ENCODE measurements at places on chromosomes 1 and 21.

DNA sequence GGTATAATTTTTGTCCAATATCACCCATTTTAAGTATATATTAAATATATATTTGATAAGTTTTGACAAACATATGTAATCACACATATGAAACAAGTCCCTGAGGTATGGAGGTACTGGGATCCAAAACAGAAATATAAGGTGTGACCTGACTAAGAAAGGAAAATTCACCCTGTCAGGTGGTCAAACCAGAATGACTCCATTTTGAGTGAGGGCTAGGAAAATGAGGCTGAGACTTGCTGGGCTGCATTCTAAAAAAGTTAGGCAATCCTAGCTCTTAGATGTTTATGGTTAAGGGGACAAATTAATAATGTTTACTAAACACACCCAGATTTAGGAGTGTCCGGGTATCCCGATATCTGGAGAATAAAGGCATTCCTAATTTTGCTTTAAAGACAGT is 11.6 kb upstream of the SLC19A2 start:
- no peak for DNase-seq

DNA sequence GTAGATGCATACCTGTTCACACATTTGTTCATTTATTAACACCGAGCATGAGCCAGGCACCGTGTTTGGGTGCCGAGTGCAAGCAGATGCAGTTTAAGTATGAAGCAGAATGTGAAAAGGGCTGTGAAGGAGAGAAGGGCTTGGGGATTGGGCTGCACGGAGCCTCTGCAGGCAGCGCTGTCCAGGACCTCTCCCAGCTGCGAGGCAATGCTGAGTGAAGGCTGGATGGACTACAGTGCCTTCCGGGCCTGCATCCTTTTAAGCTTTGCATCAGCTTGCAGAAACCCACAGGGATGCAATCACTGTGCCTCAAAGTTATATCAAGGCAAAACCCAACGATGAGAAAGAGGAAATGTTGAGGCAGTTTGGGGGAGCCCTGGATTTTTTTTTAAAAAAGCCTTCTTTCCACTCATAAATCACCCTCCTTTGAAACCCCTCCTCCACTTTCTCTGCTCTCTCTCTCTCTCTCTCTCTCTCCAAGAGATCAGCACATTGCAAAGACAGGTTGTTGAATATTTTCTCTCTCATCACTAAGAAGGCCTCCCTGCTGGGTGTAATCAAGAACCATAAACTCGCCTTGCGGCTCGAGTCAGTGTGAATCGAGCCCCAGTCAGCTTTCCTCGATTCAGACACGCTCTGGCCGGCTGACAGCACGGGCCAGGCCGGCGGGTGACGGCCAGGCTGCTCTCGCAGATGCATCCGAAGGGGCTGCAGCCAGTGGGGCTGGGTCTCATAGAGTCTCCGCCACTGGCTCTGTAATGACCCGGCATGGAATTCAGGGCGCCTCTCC is 89.2 kb upstream of the POU3F1 start:
- no peak for DNase-seq

GRCh38 chr1:247324204-247324787 is 7.4 kb downstream of the ZNF496 start:
- no peak for DNase-seq

DNA sequence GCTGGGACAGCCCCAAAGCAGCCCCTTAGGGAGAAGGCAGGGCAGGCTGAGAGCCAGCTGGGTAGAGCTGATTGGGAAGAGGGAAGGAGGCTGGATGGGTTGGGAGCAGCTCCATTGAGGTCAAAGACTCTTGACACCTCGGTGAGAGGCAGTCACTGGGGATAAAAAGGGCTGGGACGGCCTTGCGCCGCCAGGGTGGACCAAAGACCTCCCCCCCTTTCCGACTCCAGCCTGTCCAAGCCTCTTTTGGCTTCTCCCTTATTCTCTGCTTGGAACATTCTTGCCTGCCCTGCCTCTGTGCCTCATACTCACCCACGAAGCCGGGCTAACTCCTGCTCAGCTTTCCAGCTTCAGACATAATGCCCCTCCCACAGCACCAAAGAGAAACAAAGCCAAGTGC is 51.1 kb downstream of the LRRC38 start:
- DNase-seq = no peak

DNA sequence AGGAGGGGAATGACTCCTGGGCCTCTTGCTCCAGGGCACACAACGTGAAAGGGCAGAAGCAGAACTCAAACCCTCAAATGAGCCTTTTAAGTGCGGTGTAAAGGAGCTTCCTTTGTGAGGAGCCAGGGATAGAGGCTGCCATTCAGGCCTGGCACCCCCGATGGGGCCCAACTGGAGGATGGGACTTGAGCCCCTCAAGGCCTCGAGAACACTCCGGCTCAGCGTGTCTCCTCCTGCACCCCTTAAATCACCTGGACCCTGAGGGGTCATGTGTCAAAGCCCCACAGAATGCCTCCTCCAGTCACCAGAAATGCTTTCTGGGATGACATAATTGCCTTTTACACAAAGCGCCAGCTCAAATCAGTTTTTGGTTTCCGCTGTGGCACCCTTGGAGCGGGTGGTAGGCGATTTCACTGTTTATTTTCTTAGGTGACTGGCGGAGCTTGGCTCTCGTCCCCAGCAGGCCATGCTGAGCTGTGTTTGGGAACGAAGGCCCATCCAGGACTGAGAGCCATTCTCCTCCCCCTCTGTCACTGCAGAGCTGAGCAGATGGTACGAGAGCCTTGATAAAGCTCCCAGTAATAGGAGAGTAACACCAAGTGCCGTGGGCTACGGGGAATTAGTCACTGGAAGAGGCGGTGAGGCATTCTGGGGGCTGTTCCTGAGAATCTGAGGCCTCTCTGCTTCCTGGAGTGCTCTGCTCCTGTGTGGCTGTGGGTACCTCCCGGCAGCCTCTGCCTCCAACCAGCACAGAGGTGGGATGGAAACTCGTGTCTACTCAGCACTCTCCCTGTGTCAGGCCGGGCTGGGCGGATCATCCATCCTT is 163.0 kb downstream of the GRIK3 start:
- DNase-seq = no peak

- no peak for DNase-seq
Observed at GRCh38 chr1:48470481-48470855, 1.5 kb downstream of the SPATA6 start.

GRCh38 chr21:41196993-41197392 is 29.0 kb downstream of the BACE2 start:
- no peak for DNase-seq

DNA sequence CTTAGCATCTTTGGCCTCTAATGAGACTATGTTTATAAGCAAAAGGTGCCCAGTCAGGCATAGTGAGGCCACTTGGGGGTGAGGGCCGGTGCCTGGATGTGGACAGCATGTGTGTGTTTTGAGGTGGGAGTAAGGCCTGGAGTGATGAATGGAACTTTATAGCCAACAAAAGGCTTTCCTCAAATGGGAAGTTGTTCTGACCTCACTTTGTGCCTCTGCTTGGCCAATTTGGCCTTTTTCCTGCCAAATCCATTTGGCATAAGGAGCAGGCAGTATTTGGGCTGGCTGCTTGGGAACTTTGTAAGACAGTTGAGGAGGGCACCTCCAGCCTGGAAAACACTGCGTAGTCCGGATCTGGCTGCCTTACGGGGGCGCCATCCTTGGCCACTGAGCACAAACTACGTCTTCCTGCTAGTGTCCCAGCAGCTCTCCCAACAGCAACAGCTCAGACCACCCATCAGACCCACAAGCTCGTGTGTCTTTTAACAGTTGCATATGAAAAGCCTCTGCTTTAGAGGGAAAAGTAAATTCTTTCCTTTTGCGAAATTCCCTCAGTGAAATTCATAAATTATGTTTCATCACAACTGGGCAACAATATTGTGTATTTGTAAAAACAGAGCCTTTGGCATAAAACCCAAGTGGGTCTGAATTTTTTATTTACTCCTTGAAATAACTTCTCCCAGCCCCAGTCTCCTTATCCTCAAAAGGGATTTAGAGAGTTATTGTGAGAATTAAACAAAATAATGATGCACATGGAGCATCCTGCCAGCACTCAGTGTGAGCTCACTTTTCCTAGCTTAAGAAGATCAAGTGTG is 322.9 kb downstream of the DISC1 start:
- DNase-seq = no peak

DNA sequence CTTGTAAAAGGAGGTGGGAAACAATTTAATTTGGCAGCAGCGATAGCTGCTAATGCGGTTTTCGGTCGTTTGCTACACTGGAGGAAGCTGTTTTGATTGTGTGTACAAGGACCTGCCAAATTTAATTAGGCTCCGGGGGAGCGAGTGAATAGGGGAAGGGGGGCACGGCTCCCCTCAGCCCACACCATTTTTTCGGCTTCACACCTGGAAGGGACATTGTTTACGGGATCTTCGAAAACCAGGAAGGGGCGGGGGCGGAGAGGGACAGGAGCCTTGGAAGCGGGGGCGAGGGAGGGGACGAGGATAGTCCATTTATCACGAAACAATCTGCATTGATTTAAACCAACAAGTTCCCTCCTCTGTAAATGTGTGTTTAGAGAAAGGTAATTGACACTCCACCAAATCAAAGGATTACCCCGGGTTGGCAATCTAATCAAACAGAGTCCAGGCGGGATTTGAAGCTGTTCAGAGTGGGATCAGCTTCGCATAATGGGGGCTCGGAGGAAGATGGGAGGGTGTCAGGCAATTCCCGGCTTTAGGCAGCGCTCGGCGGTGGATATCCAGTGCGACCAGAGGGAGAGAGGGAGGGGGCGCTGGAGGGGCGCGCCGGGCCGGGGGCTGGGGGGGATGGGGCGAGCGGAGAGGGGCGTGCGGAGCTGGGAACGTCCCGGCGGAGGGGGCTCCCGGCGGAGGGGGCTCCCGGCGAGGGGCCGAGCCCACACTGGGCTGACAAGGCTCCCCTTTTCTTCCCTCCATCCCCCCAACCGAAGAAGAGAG is 9.8 kb downstream of the PAX7 start:
- no peak for DNase-seq

GRCh38 chr1:205170532-205171269 is 40.8 kb downstream of the DSTYK start:
- no peak for DNase-seq

DNA sequence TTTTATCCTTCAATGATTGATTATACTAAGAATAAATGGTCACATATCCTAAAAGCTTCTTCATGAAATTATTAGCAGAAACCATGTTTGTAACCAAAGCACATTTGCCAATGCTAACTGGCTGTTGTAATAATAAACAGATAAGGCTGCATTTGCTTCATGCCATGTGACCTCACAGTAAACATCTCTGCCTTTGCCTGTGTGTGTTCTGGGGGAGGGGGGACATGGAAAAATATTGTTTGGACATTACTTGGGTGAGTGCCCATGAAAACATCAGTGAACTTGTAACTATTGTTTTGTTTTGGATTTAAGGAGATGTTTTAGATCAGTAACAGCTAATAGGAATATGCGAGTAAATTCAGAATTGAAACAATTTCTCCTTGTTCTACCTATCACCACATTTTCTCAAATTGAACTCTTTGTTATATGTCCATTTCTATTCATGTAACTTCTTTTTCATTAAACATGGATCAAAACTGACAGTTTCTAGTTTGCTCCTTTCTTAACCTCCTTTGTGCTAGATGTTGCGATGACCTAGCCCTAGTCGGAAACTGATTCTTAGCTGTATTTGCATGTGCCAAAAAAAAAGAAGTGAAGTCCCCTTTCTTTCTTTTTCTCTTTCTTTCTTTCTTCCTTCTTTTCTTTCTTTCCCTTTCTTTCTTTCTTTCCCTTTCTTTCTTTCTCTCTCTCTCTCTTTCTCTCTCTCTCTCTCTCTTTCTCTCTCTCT is 45.1 kb downstream of the MAP3K7CL start:
- DNase-seq = no peak

DNA sequence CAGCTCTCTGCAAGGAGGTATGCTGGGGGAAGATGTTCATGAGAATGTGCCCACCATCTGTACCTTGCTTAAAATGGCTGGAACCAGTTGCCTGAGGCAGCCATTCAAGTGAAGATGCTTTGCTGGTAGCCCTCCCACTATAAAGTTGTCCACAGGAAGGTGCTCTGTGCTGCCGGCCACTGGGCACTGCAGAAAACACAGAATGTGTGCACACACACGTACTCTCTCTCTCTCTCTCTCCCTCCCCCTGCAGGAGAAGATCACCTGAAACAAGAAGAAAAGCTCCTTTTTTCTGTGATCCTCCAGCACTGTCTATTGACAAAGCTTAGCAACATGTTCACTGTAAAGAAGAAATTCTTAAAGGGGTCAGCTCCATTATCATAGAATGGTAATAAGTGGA is 134.8 kb downstream of the PIGK start:
- DNase-seq = no peak

DNA sequence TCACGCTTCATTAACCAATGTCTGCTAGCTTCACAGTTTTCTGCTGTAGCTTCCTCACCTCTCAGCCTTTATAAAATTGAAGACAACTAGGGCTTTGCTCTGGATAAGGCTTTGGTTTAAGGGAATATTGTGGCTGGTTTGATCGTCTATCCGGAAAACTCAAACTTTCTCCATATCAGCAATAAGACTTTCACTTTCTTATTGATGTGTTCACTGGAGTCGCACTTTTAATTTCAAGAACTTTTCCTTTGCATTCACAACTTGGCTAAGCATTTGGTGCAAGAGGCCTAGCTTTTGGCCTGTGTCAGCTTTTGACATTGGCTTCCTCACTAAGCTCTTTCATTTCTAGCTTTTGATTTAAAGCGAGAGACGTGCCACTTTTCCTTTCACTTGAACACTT is 12.9 kb downstream of the COA6 start:
- DNase-seq = no peak

DNA sequence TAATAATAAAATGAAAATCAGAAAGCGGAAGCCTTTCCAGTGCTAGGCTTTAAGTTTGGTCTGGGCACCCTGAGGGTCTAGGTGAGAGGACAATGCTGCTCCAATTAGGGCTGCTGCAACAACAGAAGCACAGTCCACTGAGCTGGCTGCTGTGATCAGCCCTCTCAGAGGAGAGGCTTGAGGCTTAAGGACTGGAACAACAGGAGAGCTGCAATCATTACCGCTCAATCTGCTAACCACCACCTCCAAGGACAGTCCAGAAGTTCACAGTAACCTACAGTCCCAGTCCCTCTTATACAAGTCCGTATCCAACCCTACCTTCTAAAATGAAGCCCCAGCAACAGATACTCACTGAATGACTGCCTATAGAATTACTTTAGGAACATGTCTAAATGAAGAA is 62.1 kb downstream of the USP24 start:
- DNase-seq = no peak

Measured in HS-27A (cell line).